ENCODE measurements at places on chromosomes 1 and 21.

DNA sequence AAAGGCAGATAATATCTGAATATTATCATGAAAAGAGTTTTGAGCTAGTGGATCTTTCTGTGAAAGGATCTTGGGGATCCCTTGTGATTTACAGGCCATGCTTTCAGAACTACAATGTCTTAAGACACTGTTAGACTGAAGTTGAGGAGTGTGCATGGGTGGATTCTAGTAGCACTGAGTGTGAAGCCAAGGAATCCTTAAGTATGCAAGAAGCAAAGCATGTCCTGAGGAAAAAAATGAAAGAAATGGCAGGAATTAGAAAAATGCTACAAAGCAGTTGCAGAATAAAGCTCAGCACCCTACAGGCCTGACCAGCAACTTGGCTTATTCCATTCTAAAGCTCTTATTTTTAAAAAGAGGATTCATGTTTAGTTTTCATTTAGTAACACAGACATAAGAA is 11.9 kb downstream of the STX6 start:
- DNase-seq = no peak

GRCh38 chr1:154971341-154971998 is 923 bp upstream of the SHC1 start:
- DNase-seq = no peak

DNA sequence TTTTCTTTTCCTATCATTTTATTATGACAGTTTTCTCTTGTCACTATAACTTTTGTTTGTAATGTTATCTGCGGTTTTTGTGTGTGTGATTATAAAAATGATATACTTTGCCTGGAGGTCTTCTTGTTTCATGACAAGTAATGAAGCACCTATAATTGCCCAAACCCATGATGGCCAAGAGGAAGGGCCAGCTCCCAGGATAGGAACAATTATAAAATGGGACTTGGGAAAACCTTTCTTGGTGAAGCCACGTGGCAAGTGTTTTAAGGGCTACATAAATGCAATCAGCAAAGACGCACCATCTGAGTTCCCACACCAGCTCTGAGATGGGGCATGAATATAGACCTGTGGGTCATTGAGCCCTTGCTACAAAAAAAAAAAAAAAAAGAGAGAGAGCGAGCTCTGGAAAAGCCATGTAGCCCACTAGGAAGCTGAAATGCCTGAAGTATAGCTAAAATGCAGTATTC is 462.6 kb upstream of the RUNX1 start:
- no peak for DNase-seq

GRCh38 chr21:16509476-16509875 is 779.7 kb downstream of the USP25 start:
- DNase-seq = no peak

DNA sequence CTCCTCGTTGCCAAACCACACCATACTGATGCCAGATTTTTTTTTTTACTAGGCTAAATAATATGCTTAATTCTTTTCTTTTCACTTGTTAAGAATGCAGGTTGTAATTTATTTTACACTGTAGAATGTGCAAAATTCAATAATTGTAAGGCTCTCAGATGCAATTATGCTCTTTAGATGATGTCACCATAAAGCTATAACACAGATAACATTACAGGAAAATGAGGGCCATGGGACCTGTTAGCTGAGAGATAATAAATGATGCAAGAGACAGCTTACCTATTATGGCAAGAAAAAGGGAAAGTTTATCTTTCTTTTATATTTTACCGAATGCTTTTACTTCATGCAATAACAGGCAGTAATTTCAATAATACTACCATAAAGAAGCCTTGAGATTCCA is 35.4 kb downstream of the CHRM3 start:
- DNase-seq = no peak

DNA sequence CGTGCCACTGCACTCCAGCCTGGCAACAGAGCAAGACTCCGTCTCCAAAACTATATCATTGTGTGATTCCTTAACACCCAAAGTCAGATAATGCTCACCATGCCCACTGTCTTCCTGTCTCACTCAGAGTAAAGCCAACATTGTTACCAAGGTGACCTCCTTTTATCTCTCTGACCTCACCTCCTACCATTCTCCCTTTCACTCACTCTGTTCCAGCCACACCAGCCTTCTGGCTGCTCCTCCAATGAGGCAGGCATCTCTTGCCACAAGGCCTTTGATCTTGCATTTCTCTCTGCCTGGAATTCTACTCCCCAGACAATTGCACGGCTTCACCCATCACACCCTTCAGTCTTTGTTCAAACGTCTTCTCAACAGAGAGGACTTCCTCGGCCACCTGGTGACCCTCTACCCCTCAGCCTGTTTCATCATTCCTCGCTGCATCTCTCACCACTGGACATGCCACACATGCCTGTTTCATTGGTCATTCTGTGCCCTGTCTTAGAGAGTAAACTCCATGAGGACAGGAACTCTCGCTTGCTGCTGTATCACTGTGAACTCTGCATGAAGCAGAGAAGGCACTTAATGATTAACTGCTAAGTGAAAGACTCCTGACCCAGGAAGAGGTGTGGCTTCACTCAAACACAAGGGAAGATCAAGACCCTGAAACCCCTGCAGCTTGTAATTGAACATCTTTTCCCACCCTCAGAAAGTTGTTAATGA is 67.1 kb upstream of the CAPZB start:
- no peak for DNase-seq

- DNase-seq = no peak
These were observed 368.9 kb downstream of the SEC16B start for GRCh38 chr1:177600936-177601335.

- DNase-seq = no peak
These were observed 18.6 kb upstream of the POU2F1 start for GRCh38 chr1:167202049-167202448.

DNA sequence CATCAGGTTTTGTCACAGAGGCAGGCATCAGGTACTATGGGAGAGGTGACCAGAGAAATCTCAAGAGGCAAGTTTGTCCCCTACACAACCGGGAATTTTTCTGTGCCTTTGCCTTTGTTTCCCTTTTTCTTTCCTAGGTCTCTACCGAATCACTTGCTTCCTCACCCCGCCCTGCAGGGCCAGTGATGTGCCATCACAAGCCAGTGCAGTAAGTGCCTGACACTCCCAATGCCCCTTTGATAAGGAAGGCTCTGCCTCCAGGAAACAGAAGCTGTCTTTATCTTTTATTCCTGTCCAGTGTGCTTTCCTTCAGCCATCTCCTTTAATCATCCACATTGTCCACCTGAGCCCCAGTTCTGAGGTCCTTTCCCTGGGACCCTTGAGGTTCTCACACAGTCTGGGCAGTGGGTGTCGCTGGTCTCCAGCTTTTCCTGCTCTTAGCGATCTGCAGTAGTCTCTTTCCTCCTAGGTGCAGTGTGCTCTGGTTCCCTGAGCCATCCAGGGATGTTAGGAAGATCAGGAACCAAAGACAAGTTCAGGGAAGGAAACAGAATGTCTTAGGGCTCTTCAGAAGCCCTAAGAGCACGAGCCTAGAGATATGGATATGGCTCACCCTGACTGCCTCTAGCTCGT is 36.6 kb downstream of the GJA5 start:
- no peak for DNase-seq

DNA sequence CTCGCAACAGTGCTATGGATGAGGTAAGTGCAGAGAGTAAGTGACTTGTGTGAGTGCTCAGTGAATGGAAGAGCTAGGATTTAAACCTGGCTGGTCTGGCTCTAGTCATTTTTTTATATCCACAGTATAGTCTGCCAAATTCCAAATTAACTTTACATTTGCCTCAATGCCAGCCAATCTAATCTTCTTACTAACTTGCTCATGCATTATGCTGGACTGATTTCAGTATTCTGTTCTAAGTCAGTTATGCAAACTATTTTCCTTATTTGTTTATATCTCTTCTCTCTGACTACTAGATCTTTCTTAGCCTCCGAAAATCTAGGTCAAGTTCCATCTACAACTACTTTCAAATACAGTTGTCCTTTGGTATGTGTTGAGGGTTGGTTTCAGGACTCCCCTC is 133.3 kb downstream of the XPR1 start:
- DNase-seq = no peak

DNA sequence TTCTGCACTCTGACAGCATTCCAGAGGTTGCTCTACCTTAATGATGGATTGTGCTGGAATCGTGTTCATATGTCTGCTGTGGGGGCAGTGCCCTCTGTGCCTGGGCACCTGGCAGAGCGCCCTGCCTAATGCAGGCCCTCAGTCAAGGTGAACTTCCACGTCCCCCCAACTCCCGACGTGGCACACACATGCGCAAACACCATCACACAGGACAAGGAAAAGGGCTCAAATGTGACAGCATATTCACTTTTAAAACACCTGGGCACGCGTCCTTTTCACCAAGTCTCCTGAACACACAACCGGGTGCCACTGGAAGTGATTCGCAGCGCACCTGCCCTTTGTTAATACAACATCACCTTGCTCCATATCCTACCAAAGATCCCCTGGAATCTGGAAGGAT is 11.7 kb downstream of the TPRG1L start:
- no peak for DNase-seq

DNA sequence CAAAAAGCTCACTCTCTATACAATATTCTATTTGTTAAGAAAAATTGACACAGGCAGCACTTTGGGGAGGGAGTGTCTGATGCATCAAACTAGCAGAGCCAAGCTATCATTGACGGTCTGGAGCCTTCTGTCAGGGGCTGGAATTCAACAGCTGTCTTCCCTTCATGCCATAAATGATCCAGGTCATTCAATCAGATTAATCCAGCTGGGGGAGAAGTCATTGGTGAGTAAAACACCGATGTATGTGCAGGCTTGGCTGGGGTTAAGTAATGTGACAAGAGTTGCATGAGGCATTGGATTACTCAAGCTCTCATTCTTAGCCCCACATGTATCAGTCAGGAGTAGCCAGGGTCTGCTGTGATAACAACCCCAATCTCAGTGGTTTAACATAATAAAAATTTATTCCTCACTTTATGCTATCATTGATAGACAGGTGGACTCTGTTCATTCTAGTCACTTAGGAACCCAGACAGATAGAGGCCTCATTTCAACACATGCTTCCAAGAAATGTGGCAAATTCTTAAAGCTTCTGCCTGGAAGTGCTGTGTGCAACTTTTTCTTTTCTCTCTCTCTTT is 118.1 kb upstream of the GADD45A start:
- DNase-seq = no peak

- no peak for DNase-seq
These were observed 251.5 kb downstream of the SIPA1L2 start for GRCh38 chr1:232378266-232379062.

GRCh38 chr1:114081437-114082303 is 72.0 kb downstream of the SYT6 start:
- no peak for DNase-seq

- DNase-seq = no peak
These were observed 132.7 kb downstream of the PLPP3 start for GRCh38 chr1:56446531-56447098.

- DNase-seq = no peak
These were observed 99.6 kb downstream of the APP start for GRCh38 chr21:26070822-26071425.

DNA sequence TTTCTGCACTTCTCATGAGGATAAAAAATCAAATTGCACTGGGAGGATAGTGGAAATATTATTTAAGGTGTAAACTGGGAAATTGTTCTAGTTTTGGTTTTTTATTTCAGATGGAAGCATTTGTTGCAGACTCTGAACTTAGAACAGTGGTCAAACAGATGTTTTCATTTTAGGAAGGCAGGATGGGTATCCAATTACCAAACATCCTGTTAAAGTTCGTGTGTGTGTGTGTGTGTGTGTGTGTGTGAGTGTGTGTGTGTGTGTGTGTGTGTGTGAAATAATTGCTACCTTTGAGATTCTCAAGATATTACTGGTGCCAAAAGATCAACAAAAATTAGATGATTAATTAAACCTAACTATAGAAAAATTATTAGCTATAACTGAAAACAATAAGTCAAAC is 24.3 kb upstream of the DUSP10 start:
- DNase-seq = no peak

DNA sequence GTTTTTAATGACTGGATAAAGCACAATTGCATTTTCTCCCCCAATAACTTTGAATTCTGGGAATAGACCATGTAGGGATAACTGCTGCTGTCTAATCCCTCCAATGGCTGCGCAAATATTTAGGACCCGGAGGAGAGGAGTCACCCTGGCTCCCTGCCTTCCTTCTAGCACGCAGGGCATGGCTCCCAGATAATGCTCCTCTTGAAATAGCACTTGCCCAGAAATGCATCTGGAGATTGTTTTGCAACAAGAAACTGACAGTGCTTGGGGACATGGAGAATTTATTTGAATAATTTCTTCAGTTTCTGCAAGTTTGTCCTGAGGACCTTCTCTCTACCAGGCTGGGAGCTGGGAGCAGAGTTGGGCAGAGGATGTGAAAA is 83.5 kb downstream of the MAN1C1 start:
- DNase-seq = no peak

GRCh38 chr1:14141656-14142055 is 441.7 kb downstream of the PRDM2 start:
- DNase-seq = no peak

GRCh38 chr1:208479435-208479834 is 235.3 kb upstream of the PLXNA2 start:
- no peak for DNase-seq

DNA sequence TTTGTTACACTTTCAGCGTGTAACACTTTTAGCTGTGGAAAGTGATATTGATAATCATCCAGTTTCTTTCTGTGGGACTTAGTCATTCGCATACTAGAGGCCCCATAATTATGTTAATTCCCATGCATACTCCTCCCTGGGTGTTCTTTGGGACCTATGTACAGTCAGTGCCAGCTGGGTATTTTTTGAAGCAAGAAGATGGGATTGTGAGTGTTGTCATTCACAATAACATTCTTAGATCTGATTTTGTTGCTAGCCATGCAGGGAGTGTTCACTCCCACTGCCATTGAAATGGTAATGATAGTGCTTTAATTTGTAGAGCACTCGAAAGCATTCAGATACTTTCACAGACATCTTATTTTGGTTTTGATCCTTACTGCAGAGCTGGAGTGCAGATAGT is 11.6 kb downstream of the SARS1 start:
- DNase-seq = no peak

- no peak for DNase-seq
These were observed 14.2 kb downstream of the TTC34 start for GRCh38 chr1:2787163-2787911.

GRCh38 chr1:61344696-61345095 is 262.3 kb downstream of the NFIA start:
- no peak for DNase-seq

GRCh38 chr1:7390604-7391000 is 380.5 kb upstream of the VAMP3 start:
- DNase-seq = no peak

GRCh38 chr1:228963795-228964177 is 228.5 kb downstream of the RHOU start:
- no peak for DNase-seq

- DNase-seq = no peak
These were observed 81.4 kb upstream of the CASZ1 start for GRCh38 chr1:10877894-10878293.

GRCh38 chr1:62334434-62334985 is 15.3 kb upstream of the KANK4 start:
- no peak for DNase-seq

- no peak for DNase-seq
These were observed 923 bp upstream of the IFNGR2 start for GRCh38 chr21:33402001-33402979.
